Activated CD4-positive, alpha-beta memory T cell treated with anti-CD3 and anti-CD28 coated beads for 36 hours (primary cell): ENCODE measurements at places on chromosomes 2 and 18. TPM values are rescaled to one million over a fixed set of nuclear protein-coding genes. Genes with fewer than 3 reads are reported as not detected.

DNA sequence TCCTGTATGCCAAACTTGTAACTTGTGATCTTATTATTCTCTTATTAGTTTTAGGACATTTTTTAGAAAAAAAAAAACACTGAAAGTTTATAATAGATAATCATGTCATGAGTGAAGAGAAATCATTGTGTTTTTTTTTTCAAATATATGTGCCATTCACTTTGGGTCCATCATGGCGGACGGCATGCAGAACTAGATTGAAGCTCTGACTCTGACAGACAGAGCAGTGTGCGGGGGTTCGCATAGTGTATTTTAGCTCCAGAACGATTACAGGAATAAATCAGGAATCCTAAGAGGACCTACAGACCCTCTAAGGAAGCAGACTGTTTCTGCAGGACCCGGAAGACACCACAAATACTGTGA lies 484.4 kb upstream of the REG3G start:
- H3K4me3 ChIP-seq = no peak overlapping the region
- no peaks in the 10 kb centered on the region for H3K36me3 ChIP-seq
- no peaks in the 10 kb centered on the region for H3K4me1 ChIP-seq
- H3K27ac ChIP-seq = no peak overlapping the region
- no peaks in the 10 kb centered on the region for H3K27me3 ChIP-seq

GRCh38 chr18:57502624-57503023 lies 67.5 kb downstream of the ONECUT2 start:
- no peak overlapping the region for H3K27ac ChIP-seq
- H3K4me3 ChIP-seq = no peak overlapping the region
- H3K36me3 ChIP-seq = no peaks in the 10 kb centered on the region
- no peak for DNase-seq
- peaks cover 11% of the 10 kb centered on the region for H3K27me3 ChIP-seq

DNA sequence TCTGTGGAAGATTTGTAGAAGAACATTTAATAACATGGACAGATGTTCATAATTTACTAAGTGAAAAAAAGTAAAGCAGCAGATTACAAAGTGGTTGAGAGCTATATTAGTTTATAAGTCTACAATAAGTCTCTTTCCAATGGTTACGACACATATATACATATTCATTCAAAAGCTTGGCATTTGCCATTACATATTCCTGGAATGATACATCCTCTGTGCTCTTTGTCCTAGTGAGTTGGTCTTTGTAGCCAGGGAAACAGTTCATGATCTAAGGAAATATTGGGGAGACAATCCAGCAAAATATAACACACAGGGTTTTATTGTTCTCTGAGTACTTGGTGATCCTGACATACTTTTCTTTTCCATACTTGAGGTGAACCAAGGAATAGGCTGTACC lies 32.5 kb upstream of the SOS1 start:
- DNase-seq = no peak
- H3K4me1 ChIP-seq = peaks cover 2% of the 10 kb centered on the region
- no peak overlapping the region for H3K4me3 ChIP-seq
- no peak overlapping the region for H3K27ac ChIP-seq

HAAO gene
- 0.17 TPM for total RNA-seq
